H1 (cell line): ENCODE measurements at places on chromosomes 2 and 18.

DNA sequence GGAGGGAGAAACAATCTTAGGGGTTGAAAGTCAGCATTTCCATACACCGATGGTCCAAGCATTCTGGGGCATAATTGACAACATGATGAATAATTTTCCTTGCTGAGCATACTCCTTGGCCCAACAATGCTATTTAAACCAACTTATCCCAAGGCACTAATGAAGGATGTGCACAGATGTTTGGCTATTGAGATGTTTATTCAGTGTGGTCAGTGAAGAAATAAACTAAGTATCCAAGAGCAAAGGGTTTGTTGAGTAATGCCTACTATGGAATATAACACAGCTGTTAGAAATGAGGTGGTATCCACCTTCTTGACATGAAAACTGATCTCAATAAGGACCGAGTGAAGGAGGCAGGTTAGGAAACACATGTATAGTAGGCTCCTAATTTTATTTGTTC lies 53.9 kb upstream of the RAB6D start:
- DNase-seq: no peak

GRCh38 chr2:181203916-181204315 lies 223.5 kb downstream of the UBE2E3 start:
- DNase-seq: no peak

DNA sequence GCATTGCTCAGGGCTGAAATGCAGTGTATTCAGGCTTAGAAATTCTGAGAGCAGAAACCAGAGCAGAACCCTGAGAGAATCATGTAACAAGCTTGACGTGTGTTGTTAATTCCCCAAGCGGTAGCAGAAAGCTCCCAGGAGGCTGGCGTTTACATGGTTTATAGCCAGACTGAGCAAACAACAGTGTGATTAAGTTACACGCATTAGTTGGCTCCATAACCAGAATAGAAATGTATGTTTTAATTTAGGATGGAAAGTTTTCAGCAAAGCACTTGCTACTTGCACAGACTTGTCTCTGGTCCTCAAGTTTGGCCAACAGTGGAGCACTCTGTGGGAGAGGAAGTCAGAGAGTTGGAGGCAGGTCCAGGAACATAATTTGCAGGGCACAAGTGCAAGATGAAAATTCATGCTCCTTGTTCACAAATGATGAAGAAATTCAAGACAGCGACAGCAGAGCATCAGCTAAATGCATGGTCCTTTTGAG lies 69.3 kb downstream of the MAPK4 start:
- no peak for DNase-seq

- DNase-seq: no peak
These were observed 38.5 kb downstream of the PSMG2 start for GRCh38 chr18:12741351-12741750.

- no peak for DNase-seq
These were observed 89.4 kb downstream of the CELF4 start for GRCh38 chr18:37476182-37476581.

- DNase-seq: no peak
These were observed 4.9 kb downstream of the DARS1 start for GRCh38 chr2:135980434-135981079.

DNA sequence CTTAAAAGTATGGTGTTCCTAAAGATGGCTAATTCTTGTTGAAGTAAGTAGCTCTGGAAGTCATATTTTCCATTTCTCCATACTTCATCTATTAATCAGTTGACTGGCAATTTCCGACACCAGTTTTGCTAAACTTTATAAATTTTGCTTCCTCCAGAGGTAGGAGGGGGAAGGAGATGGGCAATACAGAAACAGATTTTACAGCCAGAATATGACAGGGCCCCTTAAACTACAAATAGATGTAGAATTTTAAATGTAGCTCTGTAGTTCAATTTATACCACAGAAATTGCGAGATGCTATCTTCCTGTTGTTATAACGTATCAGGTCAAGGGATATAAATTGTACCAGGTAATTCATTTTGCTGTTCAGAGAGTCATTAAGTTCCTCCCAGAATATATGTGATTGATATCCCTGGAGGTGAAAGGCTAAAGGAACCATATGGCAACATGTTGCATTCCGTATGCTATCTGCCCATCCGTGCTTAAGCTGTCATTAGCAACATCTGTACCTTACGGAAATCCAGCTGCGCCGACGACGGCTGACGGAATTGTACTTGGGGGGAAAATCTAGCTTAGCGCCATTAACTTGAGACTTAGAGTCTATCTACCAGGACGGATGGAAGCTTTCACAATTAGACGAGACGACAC lies 8.4 kb upstream of the NR4A2 start:
- DNase-seq: no peak
